ENCODE measurements at places on chromosomes 2 and 18.

GRCh38 chr2:237403024-237403882 is 10.7 kb downstream of the COL6A3 start:
- no peak for DNase-seq

GRCh38 chr2:239819091-239819973 is 205.8 kb downstream of the NDUFA10 start:
- no peak for DNase-seq

GRCh38 chr2:115071534-115071933 is 629.1 kb downstream of the DPP10 start:
- DNase-seq = no peak

- DNase-seq = peak; percentile 38
Observed at GRCh38 chr2:127049927-127050802, 56.8 kb downstream of the BIN1 start.

GRCh38 chr18:53790786-53791185 is 433.7 kb downstream of the MBD2 start:
- DNase-seq = no peak

GRCh38 chr2:206160125-206160806 is 571 bp downstream of the EEF1B2 start:
- no peak for DNase-seq

GRCh38 chr2:189580658-189581353 is at the start of gene SLC40A1:
SLC40A1 (minus strand) TSS chr2:189580786; CDS start chr2:189580460, 326 bp downstream.
- DNase-seq = peak; percentile 81

DNA sequence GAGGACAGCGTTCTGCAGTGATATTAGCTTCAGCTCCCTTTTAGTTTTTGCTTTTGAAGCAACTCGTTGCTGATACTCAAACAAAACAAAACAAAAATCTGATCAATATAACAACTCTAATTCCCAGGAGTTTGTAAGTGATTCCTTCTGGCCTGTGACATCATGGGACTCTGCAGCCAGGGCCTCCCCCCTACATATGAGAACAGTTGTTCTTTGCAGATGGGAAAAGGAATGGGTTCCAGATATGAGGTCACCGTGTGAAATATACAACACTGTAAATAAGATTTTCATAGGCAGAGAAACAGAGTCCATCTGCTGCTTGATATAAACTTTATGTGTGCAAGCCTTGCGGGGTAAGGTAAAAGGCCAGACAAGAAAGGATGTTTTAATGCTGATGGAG is 56.7 kb downstream of the DIS3L2 start:
- no peak for DNase-seq

- no peak for DNase-seq
Observed at GRCh38 chr2:28663359-28663758, 88.3 kb upstream of the PPP1CB start.

DNA sequence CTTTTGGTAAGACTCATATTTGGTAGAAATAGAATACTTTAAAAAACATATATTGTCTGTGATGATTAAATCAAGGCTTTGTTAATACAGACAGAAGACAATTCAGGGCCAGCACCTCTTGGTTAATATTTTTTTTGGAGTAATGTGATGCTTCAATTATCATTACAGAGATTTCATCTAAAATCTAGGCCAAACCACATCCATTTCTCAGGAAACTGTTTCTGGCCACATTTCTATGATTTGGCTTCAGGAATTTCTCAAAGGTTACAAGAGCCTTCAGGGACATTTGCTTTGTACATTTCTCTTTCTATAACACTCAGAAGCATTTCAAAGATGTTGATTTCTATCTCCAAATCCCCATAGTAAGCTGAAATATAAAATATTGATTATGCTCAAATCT is 614.9 kb downstream of the LRP1B start:
- no peak for DNase-seq

DNA sequence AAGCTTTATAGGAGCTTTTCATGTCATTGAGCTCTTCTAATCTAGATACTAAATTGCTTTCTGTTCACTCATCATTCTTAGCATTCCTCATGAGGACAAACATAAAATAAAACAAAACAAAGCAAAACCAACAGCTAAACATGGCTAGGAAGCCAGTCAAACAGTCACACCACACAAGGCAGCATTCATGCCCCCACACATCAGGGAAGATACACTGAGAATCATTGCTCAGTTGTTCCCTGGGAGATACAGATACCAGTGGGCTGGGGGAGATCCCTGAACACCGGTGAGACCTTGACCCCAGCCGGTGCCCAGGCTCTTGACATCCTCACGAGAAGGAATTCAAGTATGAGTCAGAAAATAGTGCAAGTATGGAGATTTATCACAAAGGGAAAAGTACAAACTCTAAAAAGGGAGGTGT is 177.9 kb upstream of the ARL4C start:
- DNase-seq = no peak

GRCh38 chr2:226478109-226478809 is 321.4 kb downstream of the IRS1 start:
- no peak for DNase-seq

DNA sequence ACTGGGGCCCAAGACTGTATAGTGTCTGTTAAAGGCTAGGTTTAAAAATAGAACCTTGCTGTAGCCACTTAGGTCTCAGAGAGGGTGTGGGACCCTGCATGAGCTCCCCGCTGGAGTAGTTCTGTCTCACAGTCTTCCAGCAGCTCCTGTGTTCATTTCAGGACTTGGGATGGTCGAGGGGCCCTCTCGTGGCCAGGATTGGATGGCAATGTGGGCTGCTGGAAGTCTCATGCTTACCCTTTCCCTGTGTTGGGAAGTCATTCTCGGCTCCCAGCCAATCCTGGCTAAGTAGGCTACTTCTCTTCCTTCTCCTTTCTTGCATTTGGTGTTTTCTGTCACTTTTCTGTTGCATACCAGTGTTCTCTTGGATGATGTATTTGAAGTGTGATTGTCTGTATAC is 284.0 kb upstream of the GCFC2 start:
- no peak for DNase-seq

DNA sequence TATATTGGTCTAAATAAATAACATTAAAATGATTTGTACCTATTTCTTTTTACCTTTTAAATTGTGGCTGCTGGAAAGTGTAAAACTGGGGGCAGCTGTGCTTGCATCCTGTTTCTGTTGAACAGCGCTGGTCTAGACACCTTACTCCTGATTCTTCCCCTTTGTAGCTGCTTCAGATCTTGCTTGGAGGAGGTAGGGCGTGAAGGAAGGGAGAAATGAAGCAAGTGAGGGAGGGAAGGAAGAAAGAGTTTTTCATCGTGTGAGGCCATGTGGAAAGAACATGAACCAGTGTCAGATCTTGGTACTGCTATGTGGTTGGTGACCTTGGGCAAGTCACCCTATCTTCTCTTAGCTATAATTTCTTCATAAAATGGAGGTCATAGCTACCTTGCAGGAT is 89.0 kb upstream of the SEC11C start:
- no peak for DNase-seq

- DNase-seq = no peak
Observed at GRCh38 chr2:104969564-104969963, 68.3 kb upstream of the MRPS9 start.

GRCh38 chr2:226378753-226379705 is 420.6 kb downstream of the IRS1 start:
- no peak for DNase-seq

DNA sequence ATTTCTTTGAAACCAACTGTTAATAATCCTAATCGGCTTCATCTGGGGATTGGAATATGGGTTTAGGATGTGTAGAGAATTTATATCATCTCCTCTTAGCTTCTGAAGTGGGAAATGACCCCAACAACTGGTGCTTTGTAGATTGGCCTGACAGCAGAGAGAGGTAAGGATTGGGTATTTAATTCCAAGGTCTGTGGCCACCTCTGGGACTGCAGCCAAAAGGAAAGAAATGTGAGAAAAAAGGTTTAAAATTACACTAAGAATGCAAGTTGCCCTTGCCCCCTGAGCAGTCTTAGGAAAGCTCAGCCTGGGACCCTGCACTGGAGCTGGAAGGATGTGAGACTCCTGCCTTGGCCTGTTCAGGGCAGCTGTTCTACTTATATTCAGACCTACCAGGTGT is 157.1 kb downstream of the FTCDNL1 start:
- DNase-seq = no peak

DNA sequence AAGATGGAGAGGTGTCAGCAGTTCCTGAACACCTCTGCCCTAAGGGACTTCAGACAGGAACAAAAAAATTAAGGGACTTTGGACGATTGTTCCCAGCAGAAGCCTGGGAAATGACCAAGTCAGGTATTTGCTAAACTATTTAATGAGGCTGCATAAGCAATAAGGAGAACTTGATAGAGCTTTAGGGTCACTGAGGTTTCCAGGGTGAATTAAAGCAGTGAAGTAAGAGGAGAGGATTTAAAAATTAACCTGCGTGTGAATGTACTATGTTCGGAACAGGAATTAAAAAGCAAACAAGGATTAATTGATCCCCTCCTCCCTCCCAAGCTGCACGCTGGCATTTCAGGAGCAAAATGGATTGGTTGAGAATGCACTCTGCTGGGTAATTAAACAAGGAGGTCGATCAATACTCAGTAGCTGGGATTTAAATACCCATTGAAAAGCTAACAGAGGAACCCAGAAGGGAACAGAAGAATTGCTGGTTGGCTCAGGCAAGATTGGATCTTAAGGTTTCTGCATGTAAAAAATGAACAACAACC is 157.2 kb downstream of the RNF152 start:
- DNase-seq = no peak

- DNase-seq = peak; percentile 59
Observed at GRCh38 chr2:216006164-216006663, 7.1 kb downstream of the MREG start.

GRCh38 chr2:2566396-2567323 is 235.6 kb upstream of the MYT1L start:
- DNase-seq = no peak

GRCh38 chr2:225326969-225327368 is 72.5 kb upstream of the NYAP2 start:
- no peak for DNase-seq

DNA sequence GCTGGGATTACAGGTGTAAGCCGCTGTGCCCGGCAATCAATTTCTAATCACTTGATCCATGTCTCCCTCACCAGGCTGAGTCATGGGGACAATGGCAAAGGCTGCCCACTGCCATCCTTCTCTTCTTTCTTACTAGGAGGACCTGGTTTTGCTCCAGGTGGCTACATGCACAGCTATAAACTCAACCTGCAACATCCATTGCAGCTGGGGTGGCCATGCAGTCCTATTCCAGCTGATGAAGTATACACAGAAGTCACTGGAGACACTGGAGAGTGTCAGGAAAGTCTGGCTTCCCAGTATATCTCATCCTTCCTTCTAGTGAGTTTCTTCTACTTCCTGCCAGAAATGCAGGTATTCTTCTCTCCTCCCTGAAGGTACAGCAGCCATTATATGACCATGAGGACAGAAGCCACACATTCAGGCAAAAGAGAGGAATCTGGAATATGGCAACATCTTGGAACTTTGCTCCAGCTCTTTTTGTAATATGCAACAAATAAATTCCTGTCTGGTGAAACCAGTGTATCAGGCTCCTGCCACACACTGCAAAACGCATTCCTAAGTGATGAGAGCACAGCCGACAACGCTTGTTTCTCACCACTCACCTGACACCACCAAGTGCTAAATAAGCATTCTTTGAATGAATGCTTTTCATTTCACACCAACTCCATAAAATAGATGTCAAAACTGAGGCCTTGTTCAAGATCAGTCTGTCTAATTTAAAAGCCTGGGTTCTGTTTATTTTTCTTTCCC is 32.3 kb downstream of the SCTR start:
- no peak for DNase-seq

DNA sequence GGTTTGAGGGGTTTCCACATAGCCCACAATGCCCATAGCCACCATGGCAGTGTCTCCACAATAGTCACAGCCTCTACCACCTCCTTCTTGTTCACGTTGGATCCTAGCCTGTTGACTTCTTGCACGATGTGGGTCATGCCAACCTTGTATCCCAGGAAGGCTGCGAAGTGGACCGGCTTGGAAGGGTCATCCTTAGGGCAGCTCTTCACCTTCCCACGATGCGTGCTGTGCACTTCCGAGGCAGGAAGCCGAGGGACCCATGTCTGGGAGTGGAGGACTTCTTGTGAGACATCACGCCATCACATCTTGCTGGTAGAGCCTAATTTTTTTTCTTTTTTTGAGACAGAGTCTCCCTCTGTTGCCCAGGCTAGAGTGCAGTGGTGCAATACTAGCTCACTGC is 144.6 kb upstream of the ASB18 start:
- no peak for DNase-seq

GRCh38 chr2:156933645-156934225 is 323.8 kb upstream of the GALNT5 start:
- no peak for DNase-seq

- DNase-seq = no peak
Observed at GRCh38 chr2:128446874-128447537, 128.3 kb upstream of the HS6ST1 start.

DNA sequence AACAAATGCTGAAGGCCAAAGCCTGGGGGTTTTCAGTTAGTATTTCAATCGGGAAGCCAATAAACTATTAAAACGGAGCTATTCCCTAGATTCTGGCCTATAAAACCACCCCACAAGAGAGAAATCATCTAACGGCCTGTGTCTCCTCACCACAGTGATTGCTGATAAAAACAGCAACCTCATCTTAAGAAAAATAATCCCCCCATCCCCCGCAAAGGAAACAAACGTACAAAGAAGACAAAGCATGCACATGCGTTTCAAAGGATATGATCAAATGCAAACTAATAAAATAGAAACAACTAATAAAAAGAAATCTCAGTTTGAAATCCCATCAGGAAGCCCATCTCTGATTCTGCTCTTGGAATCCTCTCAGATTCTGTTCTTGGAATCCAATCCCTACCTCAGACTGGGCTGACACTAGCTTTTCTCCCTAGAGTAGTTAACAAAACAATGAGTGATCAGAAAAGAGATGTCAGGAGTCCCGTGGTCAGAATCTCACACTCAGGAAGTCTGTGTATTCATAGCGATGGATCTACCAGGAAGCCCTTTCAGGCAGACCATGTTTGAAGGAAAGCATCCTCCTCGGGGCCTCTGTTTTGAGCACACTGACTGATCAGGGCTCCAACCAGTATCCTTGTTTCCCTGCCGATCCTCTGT is 150.7 kb downstream of the THADA start:
- DNase-seq = no peak

GRCh38 chr18:22488554-22488953 is 70.8 kb upstream of the CTAGE1 start:
- no peak for DNase-seq

GRCh38 chr18:63192885-63193349 is 126.7 kb downstream of the BCL2 start:
- DNase-seq = peak; percentile 56

DNA sequence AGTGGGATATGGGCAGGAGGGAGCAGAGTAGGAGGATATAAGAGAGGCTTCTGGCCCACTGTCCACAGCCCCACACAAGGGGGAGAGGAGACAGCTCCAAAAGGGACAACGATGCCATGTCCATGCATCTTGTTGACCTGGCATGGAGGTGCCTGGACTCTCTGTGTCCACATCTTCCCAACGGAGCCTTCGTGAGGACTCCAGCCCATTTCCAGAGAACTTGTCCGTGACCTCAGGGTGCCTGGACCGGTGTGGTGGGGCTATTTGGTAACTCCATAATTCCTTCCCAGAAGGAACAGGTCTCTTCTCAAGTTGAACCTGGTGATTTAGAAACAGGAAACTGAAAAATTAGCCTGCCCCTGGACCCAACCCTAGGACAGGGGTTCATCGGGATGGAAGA is 133.9 kb downstream of the CYP26B1 start:
- DNase-seq = no peak

All from hematopoietic multipotent progenitor cell treated with erythropoietin and hydrocortisone succinate and interleukin-3 and kit ligand, for 8 days (in vitro differentiated cells).